CD4-positive, alpha-beta T cell treated with Interleukin-15 for 4 hours (primary cell): ENCODE measurements at places on chromosomes 6 and 20.

DNA sequence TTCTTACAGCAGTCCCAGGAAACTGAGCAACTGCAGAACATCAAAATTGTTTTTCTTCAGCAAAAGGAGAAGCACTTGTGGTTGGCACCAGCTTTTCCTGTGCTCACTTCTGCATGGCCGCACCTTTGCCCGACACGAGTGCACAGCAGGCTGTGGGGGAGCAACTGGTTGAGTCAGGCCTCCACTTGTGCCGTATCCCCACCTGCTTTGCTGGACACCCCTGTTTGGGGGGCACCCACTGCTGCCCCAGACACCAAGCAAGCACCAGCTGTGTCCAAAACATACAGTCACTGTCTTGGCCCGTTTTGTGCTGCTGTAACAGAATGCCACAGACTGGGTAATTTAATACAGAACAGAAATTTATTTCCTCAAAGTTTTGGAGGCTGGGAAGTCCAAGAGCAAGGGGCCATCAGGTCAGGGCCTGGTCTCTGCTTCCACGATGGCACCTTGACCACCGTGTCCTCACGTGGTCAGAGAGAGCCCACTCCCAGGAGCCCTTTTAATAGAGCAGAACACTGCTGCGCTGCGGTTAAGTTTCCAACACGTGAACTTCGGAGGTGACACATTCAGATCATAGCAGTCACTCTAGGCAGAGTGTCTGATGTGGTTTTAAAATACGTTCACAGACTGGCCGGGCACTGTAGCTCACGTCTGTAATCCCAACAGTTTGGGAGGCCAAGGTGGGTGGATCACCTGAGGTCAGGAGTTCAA is 8.7 kb upstream of the GMEB2 start:
- DNase-seq: peak; percentile 82

- DNase-seq: no peak
These were observed 131.7 kb downstream of the PXDC1 start for GRCh38 chr6:3619800-3620199.

GRCh38 chr6:6905961-6906518 is 201.7 kb upstream of the RREB1 start:
- no peak for DNase-seq

DNA sequence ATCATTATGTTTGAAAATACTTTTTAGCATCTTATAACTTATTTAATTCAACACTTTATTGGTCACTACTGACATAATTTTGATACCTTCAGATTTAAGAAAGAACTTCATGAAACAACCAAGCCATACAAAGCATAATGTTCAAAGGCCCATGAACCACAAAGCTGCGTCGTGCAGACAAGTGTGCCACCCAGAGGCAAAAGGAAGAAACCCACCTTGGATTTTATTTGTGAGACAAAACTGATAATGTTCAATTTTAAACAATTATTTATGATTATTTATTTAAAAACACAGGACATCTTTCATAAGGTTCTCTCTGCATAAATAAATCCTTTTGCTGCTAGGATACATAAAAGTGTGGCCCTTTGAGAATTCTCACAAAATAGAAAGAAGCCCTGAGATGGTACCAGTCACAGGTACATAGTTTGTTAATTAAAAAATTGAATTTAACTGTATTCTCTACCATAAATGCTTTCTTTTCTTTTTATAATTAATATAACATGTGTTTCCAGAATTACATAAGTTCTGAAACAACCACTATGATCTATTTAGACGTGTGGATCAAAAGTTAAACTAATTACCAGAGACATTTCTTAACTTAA is 143.7 kb downstream of the RALGAPA2 start:
- DNase-seq: peak; percentile 24

DNA sequence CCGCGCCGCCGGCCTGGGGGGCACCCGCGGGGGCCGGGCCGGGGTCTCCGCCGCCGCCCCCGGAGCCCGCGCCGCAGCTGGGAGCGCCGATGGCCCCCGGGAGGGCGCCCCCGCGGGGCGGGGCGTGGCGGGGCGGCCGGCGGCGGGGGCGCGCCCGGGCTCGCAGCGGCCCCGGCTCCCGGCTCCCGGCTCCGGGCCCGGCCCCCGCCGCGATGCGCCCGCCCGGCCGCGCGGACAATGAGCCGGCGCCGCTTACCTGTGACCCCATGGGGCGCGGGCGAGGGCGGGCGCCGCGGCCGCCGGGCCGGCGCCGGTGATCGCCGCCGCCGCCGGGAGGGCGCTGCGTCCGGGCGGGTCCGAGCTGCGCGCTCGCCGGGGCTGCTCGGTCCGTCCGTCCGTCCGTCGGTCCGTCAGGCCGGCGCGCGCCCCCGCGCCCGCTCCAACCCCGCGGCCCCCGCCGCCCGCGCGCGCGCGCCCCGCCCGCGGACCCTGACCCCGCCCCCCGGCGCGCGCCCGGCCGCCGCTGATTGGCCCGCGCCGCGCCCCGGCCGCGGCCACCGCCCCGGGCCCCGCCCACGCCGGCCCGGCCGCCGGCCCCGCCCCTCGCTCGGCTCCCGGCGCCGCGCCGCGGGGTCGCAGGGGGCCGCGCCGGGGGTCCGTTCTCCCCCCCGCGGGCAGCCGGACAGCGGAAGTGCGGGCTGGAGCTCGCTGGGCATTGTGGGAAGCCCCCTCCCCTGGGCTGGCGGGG is at the start of gene ZBTB46:
Gene ZBTB46, minus strand, starts transcription at position 424 of the 748 bp plus-strand sequence. CDS start 40,507 bp downstream, outside the sequence.
- peak; percentile 5 for DNase-seq

- no peak for DNase-seq
These were observed 234.7 kb downstream of the TRDN start for GRCh38 chr6:123402052-123402451.

DNA sequence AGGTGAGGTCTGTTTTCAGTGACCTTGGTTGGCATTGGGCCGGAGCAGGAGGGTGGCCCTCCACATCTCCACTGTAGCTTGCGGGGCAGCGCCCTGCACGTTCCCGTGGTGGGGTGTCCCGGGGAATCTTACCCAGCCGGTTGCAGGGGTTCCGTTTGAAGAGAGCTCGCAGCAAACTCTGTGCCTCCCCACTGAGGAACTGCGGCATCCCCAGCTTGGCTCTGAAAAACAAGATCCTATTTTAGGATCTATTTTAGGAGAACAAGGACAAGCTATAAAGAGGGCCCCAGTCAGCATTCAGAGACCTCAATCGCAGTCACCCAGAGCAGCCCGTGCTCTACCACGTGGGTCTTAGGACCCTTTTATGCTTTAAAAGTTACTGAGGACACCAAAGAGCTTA is 97.8 kb downstream of the RAMACL start:
- DNase-seq: no peak

DNA sequence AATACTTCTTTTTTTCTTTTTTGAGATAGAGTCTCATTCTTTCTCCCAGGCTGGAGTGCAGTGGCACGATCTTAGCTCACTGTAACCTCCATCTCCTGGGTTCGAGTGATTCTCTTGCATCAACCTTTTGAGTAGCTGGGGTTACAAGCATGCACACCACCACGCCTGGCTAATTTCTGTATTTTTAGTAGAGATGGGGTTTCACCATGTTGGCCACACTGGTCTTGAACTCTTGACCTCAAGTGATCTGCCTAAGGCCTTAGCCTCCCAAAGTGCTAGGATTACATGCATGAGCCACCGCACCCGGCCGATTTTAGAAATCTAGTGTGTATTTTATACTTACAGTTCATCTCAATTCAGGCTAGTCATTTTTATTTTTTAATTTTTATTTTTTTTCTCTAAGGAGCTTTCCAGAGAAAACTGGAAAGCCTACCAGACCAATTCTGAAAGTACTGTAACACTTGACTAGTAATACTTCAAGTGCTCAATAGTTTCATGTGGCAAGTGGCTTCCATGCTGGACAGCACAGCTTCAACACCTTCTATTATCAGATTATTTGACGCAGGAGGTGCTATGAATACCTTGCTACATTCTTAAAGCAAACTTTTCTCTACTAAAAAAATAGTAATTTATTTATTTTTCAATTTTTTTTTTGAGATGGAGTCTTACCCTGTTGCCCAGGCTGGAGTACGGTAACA is 25.0 kb downstream of the POLR1C start:
- DNase-seq: no peak

GRCh38 chr6:15877231-15877630 is 214.4 kb upstream of the DTNBP1 start:
- no peak for DNase-seq

- DNase-seq: no peak
These were observed 237.4 kb downstream of the EYS start for GRCh38 chr6:65469650-65470049.

DNA sequence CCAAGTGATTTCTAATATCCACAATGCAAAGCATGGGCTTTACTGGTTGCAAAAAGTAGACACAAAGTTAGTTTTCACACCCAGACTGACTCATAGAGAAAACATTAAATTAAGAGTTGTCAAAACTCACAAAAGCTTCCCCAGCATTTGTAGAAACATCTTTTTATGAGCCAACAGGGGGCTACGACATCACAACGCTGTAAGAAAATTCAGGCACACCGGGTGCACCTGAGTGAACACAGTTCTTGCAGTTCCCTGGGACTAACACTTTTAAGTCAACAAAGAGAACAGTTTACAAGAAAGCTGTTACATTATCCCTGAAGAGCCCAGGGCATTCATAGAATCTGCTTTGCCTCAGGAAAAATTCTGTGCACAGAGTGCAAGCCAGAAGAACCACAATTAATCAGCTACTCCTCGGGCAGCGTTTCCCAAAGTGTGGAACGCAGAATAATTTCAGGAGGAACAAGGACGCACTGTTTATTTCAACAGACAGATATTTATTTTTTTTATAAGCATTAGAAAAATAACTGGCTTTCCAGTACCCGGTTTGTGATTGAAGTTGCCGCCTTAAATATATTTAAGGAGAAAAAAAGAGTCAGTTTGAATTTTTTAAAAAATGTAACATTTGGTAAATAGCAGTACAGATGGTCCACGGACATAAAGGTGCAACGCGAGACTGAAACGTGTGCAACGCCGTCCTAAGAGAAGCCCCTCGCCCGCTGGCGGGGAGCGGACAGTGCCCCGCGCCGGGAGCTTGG is 1.2 kb downstream of the NCOA5 start:
- DNase-seq: no peak

- DNase-seq: no peak
These were observed 86.5 kb upstream of the CENPW start for GRCh38 chr6:126253431-126253830.

DNA sequence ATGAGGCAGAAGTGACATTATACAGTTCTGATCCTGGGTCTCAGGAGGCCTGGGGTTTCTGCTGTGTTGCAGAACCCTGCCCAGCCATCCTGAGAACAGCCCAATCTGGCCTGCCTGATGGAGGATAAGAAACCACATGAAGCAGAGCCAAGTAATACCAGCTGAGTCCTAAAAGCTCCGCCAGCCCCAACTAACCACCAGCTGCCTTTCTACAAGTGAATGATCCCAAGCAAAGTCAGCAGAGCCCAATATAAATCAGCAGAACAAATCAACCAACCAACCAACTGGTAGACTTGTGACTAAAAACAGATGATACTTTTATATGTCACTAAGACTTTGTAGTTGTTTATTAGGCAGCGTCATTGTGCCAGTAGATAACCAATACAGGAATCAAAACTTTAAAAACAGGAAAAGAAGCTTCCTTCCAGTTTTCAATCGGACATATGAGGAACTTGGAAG is 52.1 kb downstream of the SNX5 start:
- no peak for DNase-seq

- no peak for DNase-seq
These were observed 11.4 kb downstream of the RMND1 start for GRCh38 chr6:151440498-151440897.

GRCh38 chr20:50859161-50859560 is 64.3 kb downstream of the BCAS4 start:
- DNase-seq: no peak

- no peak for DNase-seq
These were observed 135.6 kb downstream of the EYA4 start for GRCh38 chr6:133376743-133377142.

GRCh38 chr6:51266604-51267003 is 447.9 kb downstream of the TFAP2B start:
- DNase-seq: no peak

DNA sequence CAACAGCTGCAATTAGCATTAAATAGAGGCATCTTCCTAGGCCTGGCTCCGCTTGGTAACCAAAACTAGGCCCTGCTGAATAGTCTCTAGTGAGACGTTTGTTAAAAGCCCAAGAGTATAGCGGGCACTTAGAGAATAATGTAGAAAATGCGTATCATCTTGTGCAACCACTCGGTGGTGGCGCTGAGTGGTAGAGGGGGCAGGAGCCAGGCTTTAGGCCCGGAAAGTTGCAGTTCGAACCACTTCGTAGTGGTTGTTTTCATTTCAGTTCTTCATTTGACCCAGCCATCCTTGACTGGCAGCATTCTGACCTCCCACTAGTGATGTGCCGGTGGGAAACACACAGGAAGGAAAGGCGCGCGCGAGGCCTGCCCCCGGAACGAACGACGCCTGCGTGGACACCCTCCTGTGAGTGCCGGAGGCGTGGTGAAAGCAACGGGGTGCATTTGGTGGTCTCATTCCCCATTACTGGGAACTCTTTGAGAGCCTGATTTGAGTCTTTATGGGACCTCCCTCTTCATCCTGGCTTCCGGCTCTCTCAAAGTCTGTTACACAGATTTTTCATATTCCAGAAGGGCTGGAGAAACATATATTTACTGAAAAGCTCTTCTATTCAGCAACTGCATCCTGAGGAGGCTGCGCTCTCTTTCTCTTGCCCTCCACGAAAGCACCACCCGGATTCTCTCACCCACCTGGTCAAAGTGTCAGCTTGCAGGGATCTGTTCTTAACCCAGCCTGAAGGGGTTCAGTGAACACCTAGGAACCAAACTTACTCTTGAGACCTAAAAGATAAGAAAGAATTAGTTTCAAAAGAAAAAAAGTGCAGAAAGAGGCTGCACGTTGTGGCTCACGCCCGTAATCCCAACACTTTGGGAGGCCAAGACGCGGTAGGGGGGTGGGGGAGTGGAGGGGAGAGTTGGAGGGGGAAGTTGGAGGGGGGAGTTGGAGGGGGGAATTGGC is 18.2 kb downstream of the GPX5 start:
- no peak for DNase-seq

GRCh38 chr20:63759377-63759901 is 19.9 kb downstream of the SLC2A4RG start:
- DNase-seq: no peak

DNA sequence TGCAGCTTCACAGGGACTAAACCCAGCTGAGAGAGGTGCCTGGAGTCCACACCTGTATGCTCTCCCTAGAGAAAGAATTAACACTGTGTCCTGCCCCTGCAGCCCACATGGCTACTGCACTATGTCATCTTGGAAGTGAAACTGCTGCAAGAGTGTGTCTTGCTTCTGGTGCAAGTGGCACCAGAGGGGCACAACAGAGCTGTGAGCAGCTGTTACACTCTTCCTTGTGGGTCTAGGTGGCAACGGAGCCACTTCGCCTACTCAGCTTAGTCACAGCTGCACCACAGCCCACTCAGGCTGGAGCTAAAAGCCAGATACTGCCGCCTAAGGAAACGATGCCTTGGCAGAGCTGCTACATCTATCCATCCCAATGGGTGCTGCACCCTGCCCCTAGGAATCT is 391.4 kb downstream of the COL12A1 start:
- no peak for DNase-seq
